ENCODE measurements at places on chromosomes 7 and 10.
A peak's percentile ranks its signal among the peaks of the same experiment; 100 is the strongest.

GRCh38 chr7:118626739-118627138 is 402.2 kb downstream of the ANKRD7 start:
- no peak for DNase-seq

DNA sequence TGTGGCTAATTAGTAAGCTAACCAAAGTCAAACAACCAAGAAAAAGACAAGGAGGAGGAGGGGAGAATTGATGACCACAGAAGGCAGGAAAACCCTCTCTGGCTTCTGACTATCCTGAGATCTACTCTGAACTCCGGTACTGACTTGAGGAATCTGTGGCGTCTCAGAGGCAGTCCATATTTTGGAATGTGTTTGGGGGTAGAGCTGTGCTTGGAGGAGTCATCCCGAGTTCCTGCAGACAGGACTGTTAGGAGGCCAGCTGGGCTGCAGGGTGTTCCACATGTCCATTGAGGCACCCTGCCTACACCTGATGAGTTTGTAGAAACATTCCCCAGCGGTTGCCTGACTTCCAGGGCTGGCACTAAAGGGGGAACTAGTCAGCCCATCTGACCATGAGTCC is 91.6 kb downstream of the PLCE1 start:
- no peak for DNase-seq

DNA sequence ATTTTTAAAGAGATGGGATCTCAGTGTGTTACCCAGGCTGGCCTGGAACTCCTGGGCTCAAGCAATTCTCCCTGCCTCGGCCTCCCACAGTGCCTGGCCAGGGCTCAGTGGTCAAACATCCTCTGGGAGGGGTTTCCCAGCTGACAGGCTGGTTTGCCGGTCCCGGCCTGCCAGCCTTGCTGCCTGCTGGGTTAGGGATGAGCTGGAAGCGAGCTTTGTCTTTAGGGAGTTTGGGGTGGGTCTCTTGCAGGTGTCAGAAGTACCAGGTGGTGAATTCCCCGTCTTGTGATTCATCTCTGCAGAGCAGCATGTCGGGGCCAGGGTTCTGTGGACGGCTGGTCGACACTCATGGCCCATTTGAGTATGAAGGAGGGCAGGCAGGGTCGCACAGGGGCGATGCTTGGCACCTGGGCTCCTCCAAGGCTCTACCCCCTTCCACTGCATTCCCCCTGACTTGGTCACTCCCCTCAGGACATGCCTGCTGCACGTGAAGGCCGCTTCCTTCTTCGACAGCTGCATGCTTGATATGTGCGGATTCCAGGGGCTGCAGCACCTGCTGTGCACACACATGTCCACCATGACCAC is 30.3 kb downstream of the ZAN start:
- DNase-seq = no peak

GRCh38 chr10:15222511-15222910 is 54.0 kb upstream of the NMT2 start:
- DNase-seq = no peak

DNA sequence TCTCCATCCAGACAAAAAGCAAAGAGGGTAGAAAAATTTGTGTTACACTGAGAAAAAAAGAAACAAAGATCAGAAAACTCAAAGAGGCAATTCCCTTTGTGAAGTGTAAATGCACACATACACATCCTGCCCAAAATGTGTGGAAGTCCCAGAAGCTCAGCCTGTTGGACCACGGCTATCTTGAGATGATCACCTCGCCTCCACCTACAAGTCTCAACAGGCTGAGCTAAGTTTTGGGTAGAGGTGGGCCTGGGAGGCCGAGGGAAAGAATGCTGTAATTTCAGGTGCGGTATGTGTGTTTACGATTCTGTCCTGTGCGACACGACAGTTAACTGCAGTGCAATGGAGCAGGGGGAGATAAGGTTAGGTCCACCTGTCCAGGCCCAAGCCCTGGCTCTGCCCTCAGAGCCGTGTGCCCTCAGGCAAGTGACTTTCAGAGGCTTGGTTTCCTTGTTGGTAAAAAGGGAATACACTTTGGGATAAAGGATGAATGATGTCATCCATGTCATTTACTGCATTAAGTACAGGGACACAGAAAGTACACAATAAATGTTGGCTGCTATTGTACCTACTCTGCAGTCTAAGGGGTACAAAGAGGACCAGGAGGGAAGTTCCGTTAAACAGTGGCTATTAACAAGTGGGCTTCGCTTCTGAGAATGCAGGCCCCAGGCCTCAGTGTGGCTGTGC is 67.3 kb downstream of the AFAP1L2 start:
- no peak for DNase-seq

DNA sequence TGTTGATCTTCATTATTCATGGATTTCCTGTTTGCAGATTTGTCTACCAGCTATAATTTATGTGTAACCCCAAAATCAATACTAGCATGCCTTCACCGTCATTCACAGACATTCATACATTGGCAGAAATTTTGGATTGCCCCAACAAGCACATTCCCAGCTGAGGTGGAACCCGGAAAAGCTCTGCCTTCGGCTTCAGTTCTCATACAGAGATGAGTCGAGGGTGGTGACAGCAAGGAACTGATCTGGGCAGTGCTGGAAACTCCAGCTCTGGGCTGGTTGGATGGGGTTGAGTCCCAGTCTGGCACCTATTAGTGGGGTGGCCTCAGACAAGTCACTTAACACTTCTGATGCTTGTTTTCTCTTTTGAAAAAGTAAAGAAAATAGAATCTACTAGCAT is 267.5 kb downstream of the SNX13 start:
- no peak for DNase-seq

DNA sequence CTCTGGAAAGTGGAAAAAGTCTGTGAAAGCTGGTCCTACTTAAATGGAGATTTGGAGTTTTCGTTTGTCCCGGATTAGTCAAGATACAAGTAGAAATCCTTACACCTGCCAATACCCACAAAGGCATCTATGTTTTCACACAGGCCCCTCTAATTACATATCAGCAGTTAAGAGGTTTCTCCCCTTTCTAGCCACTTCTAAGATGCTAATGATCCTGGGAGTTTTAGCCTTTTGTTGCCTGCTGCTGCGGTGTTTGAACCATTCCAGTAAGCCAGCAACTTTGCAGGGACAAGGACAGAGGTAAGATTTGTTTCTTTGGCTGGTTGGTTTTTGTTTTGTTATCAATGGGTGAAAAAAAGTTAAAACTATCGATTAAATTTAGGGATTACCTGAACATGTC is 5.8 kb upstream of the C1QL3 start:
- DNase-seq = no peak

GRCh38 chr7:12738665-12739064 is 51.2 kb downstream of the ARL4A start:
- DNase-seq = no peak

DNA sequence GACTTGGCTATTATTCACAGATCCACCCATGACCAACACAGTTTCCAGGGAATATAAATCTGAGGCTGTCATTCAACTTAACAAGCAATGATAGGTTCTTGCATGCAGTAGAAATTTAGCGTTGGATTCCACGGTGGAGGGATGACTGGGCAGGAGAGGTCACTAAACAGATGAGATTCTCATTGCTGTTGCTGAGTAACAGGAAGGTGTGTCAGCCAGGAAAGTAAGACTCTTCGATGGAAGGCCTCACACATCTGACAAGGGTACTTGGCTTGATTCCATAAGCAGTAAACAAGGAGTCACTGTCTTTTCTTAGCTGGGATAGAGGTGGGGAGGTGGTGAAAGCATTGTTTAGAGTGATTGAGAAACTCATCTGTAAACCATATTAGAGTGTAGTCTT is 1152.0 kb downstream of the SORCS3 start:
- no peak for DNase-seq

DNA sequence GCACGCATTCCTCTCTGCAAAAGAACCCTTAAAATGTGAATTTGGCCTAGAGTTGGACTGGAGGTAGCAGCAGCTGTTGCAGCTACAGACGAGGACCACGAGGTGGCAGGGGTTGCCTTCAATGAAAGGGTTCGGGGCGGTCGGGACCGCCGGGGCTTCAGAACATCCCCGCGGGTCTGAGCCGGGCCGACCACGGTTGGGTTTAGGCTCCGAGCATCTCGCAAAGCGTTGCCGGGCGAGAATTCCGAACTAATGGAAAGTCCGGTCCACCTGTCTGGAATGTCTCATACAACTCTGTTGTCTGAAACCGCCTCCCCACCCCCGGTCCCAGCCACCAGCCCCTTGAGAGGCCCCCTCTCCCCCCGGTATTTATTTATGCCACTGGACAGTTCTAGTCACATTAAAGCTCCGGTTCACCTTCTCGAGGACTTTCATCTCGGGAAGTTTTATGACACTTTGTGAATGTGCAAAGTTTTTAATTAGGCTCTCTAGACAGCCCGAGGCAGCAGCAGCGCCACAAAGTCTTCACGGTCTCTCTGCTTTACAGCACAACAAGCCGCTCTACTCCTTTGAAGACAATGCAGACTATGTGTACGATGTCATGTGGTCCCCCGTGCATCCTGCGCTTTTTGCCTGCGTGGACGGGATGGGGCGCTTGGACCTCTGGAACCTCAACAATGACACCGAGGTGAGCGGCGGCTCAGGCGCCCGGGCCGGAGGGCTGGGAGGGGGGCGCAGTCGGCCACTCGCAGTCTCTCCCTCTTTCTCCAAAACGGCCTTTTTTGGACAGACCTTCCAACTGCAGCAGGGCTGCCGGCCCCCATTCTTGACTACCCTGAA is 246.2 kb downstream of the SLC25A13 start:
- peak; percentile 16 for DNase-seq

- DNase-seq = no peak
These were observed 5.9 kb upstream of the NUP42 start for GRCh38 chr7:23175938-23176337.

DNA sequence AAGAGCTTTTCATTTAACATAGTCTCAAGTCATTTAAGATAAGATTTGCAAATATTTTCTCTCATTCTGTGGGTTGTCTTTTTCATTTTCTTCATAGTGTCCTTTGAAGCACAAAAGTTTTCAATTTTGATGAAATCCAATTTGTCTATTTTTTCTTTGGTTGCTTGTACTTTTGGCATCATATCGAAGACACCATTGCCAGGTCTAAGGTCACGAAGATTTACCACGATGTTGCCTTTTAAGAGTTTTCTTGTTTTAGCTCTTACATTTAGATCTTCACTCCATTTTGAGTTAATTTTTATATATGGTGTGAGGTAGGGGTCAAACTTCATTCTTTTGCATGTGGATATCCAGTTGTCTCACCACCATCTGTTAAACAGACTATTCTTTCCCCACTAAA is 34.7 kb downstream of the TMEM270 start:
- DNase-seq = no peak

GRCh38 chr10:18582803-18583202 is 68.6 kb downstream of the NSUN6 start:
- no peak for DNase-seq

GRCh38 chr7:157660971-157661610 is 324.3 kb downstream of the DNAJB6 start:
- no peak for DNase-seq

DNA sequence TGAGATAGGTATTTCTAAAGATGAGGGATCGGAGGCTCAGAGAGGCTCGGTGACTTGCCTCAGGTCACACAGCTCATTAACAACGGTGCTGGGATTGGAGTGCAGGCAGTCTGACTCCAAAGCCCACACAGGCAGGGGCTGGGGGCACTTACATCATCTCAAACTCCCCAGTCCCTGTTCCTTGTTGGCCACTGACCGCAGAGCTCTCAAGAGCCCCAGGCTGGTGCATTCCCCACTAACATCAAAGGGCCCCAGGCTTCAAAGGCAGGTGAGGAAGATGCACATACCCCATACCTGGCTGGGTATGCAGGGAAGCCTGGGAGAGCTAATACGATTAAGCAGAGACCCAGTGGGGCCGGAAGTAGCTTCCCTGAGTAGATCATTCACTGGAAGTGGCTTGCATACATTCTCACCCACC is 13.7 kb upstream of the NODAL start:
- no peak for DNase-seq

GRCh38 chr10:78617631-78618030 is 451.1 kb upstream of the ZMIZ1 start:
- no peak for DNase-seq

- no peak for DNase-seq
These were observed 1.6 kb downstream of the ZNF746 start for GRCh38 chr7:149495785-149496641.

- no peak for DNase-seq
These were observed 88.8 kb downstream of the TBXAS1 start for GRCh38 chr7:139917851-139918250.

DNA sequence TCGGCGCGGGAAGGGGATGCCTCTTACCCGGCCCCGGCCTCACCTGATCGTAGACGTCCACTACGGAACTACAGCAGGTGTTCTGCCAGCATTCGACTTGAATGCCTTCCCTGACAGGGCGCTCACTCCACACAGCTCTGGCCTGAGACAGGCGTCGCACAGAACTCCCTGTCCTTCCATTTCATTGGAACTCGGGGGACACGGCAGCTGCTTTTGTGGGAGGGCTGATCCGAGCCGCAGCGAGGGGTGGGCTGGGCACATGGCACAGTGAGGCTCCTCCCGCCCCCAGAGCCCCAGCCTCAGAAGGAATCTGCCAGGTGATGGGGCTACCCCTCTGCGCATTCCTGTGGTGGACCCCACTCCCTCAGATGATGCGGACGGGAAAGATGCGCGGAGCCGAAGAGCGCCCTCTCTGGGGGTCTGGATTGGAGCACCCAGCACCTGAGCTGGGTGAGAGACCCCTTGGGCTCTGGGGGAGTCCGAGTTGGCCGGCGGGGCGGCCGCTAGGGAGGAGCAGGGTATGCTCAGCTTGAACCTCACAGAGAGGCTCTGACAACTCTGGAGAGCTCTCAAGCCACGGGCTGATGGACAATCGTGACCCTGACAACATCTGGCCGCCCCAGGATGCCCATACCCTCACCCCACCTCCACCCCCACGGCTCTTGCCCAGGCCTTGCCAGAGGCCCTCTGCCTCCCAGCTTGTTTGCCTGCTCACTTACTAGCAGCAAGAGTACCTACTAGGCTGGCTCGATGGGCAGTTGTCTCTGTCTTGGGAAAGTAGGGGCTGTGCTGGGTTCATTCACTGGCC is 36.6 kb downstream of the RASGEF1A start:
- no peak for DNase-seq

GRCh38 chr10:3118641-3119091 is 51.3 kb downstream of the PFKP start:
- no peak for DNase-seq

DNA sequence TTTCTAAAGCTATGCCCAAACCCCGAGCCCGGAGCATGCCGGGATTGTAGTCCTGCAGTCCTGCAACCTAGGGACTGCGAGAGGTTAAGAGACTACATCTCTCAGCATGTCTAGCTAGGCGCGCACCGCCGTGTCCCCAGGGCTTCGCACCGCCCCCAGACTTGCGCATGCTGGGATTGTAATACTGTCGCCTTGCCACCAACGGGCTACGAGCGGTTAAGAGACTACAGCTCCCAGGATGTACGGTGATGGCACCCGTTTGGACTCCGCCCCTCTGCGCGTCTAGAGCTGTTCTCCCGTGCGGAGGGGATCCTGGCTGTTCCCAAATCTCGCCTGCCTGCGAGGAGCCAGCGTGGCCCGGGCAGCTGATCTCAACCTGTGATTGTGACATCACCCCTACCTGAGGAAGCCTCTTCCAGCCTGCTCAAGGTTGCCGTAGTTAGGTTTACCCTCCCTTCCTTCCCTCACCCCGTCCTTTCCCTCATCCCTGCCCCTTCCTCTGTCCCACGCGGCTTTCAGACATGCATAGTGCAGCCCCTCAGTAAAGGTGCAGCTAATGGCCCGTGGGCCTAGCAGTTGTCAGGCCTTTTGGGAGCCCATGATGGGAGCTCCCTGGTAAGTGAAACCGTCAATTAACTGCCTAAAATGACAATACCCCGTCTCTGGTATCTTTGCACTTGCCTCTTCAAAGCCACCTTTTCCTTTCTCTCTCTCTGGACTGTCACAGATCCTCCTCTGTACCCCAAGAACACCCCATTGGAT is 6.3 kb upstream of the ZNF736 start:
- peak; percentile 90 for DNase-seq

- DNase-seq = no peak
These were observed 64.7 kb downstream of the PIK3AP1 start for GRCh38 chr10:96655461-96656197.

Data from effector memory CD8-positive, alpha-beta T cell (primary cell).